NCI-H2081 (cell line): ENCODE measurements at places on chromosomes 6 and 20.

DNA sequence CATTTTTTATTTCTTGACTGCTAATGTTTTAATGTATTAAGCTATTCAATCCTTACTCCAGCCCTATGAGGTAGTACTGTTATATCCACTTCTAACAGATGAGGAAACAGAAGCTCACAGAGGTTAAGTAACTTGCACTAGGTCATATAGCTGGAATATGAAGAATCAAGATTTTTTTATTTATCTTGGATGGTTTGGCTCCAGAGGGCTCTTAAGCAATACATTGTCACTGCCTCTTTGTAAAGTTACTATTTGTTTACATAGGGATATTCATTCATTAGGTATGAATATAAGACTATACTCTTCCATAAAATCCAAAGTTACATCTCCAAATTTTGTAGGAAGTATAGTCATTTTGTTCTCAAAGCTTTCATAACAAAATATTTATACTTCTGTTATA, 113.8 kb downstream of the LAMP5 start:
- DNase-seq, result no peak

- peak; percentile 58 for DNase-seq
Observed at GRCh38 chr20:46810448-46811223, 84.0 kb upstream of the EYA2 start.

DNA sequence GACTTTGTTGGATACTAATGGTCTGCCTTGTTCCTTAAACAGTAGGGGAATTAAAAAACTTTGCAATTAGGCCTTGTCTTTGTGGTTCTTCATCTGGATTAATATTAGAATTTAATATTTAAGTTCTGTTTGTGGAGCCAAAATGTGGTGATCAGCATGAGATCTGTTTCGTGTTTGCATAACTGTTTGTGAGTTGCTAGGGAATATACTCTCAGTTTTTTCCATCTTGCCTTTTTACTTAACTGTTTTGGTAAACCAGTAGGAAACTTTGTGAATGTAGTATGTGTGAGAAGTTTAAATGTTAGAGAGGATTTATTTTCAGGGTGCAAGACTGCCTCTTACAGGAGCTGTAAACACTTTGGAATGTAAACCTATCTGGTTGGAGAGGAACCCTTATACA, 35.6 kb downstream of the LRRC1 start:
- no peak for DNase-seq

- no peak for DNase-seq
Observed at GRCh38 chr20:49905415-49906091, 9.8 kb downstream of the SPATA2 start.

GRCh38 chr6:14772188-14772587, 473.7 kb upstream of the JARID2 start:
- no peak for DNase-seq

DNA sequence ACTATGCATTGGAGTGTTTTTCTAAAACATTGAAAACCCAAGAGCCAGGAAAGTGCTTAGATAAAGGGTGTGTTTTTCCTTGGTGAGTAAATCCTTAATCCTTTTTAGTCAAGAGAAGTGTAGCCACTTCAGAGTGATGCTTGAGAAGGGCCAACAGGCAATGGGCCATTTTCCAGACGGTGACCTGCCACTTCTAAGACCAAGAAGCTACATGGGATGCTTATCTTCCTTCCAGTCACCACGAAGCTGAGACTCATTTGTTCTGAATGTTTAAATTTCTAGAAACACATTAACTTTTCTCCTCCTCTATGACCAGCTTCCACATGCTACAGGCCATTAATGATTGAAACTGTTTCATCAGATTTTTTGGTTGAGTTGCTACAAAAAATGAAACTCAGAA, 34.4 kb upstream of the NHSL1 start:
- no peak for DNase-seq
